ENCODE measurements at places on chromosomes 2 and 18.

GRCh38 chr2:52613064-52613463 is 1154.5 kb upstream of the CHAC2 start:
- DNase-seq, result no peak

DNA sequence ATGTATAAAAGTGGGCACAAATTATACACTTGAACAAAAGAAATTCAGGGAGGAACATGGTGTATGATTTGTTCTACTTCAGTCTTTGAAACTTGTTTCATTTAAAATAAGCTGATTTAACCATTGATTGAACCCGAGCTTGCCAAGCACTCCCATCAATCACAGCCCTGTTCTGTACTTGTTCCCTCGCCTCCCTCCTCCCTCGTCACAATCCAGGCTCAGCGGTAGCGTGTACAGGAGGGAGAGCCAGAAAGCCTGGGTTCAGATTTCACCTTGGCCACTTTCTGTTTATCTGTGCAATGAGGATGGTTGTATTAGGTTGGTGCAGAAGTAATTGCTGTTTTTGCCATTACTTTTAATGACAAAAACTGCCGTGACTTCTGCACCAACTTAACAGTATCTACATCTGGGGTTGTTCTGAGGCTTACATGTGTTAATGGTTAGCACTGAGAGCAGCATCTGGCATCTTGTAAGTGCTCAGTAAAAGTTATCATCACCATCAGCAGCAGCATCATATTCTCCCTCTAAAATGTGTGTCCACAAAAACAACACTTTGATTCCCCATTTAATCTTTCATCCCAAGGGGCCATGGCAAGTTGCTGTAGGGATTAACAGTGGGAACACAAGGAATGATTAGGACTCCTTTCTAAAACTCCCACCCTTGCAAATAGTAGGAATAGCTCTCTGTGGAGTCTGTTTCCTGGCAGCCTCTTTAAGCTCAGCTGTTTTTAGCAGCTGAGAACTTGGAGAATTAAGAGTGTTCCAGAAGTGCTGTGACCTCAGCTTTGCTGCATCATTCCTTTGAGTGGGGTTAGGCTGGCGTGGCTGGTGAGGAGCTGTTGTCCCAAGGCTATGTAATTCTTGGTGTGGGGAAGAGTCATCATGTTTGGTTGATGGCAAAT is 4.7 kb downstream of the DPYSL5 start:
- DNase-seq, result no peak

DNA sequence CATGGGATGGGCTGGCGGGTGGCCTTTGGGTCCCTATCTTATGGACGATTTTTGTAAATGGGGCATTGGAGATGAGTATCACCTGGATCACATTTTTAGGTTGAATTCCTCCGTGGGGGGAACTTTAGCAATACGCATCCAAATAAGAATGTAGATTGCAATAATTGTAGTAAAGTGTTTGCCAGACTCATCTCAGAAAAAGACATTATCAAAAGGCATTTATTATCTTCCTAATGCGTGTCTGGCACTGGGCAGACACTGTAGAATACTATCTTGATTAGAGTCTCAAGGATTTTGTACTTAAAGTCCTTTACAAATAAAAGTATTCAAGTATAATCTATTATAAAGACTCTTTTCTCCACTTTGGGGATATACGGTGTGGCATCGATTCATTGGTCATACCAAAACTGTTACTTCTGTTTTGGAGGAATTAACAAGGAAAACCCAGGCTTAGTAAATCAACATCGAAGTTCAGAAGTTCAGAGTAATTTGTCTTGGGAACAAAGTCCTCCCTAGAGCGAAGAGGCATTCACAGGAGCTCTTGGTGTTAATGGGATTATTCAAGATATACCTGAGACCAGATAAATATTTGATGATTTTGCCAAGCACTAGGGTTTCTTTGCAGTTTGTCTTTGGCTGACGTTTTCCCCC is 578 bp upstream of the ACKR3 start:
- DNase-seq, result no peak

DNA sequence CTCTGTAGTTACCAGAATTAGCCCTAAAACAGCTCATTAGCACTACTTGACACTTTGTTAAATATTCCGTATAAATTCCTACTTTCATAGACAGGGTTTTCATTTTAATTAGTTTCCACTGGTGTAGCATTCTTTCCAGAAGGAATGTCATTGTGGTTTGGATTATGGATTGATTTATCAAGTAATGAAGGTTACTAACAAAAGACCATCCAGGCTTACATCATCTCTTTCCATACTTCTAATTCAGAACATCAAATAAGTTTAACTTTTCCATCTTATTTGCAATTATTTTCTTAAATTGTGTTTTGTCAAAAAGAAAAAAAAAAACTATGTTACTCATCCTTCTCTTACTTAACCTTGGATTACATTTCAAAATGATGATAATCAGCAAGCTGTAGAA is 231.8 kb upstream of the SPOPL start:
- no peak for DNase-seq

DNA sequence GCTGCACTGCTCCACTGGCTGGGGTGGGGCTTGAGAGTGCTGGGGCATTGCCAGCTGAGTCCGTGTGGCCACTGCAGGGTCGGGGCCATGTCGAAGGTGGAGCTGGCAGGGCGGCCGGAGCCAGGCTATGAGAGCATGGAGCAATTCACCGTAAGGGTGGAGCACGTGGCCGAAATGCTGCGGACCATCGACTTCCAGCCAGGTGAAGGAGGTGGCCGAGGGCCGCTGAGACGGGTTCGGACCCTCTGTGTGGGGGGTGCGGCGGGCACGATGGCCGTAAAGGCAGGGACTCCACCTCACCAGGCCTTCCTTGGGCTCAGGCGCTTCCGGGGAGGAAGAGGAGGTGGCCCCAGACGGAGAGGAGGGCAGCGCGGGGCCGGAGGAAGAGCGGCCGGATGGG is 2.1 kb downstream of the UCN start:
- DNase-seq, result no peak

DNA sequence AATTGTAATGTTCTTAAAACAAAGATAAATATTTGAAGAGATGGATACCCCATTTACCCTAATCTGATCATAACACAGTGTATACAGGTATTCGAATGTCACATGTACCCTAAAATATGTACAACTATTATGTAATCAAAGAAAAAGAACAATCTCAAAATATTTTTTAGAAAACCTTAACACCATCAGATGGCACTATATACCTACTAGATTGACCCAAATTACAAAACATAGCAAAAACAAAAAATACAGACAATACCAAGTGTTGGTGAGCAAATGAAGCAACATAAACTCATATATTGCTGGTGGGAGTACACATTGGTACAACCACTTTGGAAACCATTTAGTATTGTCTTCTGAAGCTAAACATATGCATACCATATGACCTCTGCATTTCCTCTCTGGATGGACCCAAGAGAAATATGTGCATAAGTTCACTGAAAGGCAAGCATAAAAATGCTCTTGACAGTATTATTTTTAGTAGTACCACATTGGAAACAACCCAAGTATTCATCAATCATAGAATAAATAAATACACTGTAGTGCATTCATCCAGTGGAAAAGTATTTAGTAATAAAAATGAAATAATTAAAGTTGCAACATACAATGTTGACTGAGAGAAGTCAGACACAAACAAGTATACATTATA is 55.8 kb downstream of the GDF7 start:
- no peak for DNase-seq

- DNase-seq, result no peak
Measured at GRCh38 chr2:48069769-48070168, 163.5 kb upstream of the FBXO11 start.

DNA sequence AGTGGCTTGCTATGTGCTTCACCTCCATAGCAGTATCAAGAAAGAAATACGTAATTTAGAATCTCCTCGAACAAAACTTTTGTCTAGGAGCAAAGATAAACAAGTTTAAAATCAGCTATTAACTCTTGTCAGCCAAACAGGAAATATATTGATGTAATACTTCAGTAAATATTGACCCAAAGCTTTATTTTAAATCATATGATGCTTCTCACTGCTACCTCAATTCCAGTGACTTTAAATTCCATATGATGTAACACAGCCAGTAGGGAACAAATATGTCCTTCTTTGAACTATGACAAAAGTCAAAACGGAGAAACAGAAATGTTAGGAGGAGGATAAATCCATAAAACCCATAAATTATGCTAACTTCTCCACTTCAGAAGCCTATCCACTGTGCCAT is 7.2 kb downstream of the RNF103 start:
- DNase-seq, result no peak

DNA sequence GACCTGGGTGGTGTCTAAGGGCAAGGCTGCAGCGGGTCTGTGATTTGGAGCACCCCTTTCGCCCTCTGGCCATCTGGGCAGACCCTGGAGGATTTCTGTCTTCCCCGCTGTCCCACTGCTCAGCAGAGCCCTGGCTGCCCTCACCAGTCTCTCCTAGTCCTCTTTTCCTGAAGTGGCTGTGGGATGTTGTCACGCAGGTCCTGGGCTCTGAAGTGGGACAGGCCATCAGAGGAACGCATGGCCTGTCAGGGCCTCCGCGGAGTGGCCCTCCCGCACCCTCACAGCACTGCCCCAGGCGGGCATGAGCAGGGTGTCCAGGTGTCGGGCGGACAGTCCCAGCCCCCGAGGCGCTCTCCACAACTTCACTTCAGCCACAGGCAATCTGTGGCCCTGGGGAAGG is 1.1 kb upstream of the TMEM185B start:
- no peak for DNase-seq

GRCh38 chr2:25302758-25303375 is 38.9 kb downstream of the DNMT3A start:
- DNase-seq, result no peak

DNA sequence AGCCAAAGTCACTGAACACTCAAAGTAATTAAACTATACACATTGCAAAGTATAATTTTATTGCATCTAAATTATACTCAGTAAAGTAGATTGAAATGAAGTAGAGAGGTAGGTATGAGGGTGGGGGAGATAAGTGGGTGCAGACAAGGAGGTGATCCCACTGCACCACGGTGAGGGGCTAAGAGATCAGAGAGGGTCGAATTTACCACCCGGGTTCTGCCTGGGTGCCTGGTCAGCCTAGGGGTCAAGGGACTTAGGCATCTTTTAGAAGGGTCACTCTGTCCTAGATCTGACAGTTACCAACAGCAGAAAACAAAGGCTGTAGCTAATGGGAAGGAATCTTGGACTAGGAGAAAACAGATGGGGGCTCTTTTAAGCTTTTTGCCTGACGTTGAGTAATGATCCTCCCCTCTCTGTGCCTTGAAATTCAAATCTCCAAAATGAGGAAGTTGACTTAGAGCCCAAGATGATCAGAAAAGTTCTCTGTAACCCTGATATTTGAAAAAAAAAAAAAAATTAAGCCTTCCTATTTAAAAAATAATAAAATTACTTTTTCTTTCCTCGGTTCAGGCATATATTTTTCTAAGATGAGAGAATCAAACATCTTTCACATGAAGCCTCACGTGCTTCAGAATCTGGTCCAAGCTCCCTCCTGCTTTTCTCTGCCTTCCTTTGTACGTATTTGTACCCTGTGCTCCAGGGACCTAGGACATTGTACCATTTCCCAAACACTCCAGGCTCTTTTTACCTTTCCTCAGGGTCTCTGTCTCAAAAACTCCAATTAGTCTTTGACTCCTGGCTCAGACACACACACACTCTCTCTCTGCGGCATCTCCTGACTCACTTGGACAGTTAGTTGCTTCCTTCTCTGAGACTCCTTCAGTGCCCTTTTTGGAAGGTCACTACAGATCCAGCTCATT is 353.9 kb downstream of the CYRIA start:
- DNase-seq, result no peak

GRCh38 chr2:123015186-123015585 is 1009.9 kb upstream of the CNTNAP5 start:
- DNase-seq, result no peak

DNA sequence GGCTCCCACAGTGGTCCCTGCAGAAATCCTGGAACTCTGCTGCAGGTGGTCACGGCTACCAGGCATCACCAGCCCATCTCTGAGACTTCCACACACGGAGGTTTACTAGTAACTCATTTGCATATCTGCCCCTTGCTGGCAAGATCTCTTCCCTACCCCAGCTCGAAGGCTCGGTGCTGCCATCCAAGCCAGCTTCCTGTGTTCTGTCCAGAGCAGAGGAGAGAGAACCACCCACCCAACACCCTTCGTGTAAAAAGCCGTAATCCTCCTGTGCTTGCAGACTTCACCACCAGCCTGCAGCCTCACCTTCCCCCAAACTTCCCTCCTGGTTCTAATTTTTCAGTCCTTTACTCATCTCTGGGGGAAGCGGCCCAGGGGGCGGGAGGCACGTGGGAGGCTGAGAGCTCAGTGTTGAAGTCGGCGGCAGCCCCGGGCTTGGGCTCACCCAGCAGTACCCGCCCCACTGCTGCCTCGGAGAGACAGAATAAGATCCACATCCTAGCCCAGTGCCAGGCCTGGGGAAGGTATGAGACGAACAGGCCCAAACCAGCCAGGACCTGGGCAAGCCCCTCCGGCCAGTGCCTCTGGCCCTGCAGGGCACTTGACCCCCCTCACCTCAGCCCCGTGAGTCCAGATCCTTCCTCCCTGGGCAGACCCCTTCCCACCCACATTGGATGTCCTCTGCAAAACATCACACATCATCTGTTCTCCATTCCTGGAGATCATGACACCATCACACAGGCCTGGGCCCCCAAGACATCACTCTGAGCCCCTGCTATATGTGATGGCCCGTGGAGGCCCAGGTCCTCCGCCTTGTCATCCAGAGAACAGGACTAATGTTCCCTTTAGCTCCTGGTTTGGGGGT is 145.8 kb upstream of the ID2 start:
- no peak for DNase-seq

- DNase-seq, result no peak
Measured at GRCh38 chr2:210727549-210727948, 171.2 kb downstream of the CPS1 start.

DNA sequence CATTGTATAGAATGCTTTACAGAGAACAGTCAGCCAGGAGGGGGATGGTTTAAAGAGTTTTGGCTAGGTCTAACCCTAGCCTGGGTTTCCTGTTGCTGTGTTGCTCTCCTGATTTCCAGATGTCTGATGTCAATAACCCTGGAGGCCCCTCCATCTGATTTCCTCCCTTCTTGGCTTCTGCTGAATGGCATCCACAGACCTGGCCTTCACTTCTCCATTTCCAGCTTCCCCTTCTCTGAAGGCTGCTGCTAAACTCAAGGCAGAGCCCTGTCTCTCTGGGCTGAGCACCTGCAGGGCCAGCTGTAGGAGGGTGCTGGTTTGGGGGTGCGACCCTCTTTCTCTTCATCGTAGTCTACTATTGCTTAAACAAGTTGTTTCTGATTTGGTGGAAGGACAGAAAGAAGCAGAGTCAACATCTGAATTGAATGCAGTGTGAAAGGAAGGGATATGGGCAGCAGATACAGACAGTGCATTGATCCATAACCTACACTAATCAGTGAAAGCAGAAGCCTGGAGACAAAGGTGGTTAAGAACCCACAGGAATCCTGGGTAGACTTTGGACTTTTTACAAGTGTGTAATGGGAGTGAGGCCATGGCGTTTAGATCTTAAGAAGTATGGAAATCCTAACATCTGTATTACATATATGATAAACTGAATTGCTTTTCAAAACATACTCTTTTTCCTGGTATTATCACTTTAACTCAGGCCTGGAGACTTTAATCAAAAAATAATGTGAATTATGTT is 153.6 kb downstream of the HRH4 start:
- no peak for DNase-seq
